ENCODE measurements at places on chromosomes 5 and 9.

GRCh38 chr5:131164191-131165118 is 601 bp downstream of the HINT1 start:
- peak; percentile 56 for DNase-seq

DNA sequence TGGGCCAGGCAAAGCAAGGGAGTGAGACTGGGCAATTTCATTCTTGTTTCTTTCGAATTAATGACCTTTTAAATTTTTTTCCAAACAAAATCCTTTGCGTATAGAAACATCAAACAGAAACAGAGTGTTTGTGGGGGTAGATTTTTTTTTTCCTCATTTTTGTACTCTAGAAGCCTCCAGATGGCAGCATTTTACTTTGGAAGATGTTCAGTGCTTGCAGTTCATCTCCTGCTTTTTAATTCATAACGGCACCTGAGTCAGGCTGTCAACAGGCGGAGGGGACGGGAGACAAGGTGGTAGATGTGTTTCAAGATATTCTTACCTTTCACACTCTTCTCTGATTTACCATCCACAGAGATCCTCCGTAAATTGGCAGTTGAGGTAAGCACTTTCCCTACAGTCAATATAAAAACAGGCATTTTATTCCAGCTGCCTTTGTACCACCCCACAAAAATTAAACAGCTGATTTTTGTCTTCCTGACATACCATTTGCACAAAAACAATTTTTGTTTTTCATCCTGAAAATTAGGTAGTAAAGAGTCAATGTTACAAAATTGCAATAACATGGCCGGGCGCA is 99.5 kb upstream of the FBXL17 start:
- DNase-seq, result no peak

GRCh38 chr5:626850-627249 is 14.7 kb downstream of the CEP72 start:
- no peak for DNase-seq

- no peak for DNase-seq
Observed at GRCh38 chr9:27861887-27862286, 288.6 kb upstream of the C9orf72 start.

DNA sequence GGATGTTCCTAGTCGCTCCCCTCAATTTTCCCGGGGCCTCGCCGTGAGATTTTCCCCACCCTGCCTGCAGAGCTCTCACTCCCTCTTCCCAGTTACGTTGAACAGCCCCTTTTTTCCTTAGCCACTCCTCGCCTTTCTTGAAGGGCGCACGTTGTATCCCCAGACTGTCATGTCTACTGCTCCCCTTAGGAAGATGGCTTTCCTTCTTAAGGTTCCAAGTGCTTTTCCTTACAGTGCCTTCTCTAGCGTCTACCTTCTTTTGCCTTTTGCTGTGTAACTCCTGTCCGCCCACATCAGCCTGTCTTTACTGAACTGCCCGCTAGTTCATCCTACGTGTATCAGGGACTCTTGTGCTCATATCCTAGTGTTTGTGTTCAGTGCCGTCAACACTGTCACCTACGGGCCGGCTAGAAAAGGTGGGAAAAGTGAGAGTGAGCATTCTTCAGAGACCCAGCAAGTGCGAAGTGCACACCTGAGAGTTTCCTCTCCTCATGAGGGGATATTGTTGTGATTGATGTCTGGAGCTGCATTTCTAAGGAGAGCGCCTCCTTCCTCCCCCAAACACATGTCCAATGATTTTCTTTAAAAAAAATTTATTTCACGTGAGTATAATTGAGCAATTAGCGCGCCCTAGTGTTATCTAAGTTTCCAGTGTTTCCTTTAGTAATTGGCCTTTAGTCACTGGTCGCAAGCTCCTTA is 764 bp downstream of the CAMLG start:
- no peak for DNase-seq

DNA sequence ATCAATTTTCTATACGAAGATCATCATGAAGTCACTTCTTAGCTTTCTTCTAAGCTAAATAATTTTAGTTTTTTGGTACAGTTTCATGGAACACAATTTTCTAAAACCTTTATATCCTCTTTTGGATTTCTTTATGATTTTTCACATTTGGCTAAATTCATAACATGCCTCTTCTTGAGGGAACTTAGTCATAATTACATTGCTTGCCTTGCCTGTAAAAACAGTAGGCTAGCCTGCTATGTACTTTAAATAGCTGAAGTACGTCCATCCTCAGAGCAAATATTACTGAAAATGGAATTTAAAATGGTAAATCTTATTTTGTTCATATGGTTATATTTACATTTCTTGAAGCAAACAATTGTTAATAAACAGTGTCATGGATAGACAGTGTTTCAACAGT is 225.0 kb downstream of the VPS13A start:
- DNase-seq, result no peak

DNA sequence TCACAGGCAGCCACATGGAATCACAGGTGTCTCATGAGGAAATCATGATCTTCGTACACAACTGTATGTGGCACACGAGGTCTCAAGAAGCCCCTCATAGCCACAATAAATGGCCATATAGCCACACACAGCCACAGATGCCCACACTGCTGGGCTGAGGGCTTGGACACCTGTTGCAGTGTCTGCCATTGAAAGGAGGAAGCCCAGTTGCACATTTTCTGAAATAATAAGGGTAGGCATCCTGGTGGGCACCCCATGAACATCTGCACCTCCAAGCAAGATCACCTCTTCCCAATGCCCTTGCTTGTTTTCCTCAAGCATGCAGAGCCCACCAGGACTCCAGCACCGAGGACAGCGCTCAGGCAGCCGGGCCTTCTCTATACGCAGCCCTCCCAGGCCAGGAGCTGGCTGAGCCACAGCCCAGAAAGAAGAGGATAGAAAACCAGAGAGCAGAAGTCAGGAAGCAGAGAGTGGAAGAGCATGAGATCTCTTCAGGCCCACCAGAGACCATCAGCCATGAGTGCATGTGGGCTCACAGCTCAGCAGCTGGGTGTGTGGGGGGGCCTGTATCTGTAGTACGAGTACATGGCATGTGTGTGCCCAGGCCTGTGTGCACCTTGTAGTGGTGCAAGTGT is 1.0 kb upstream of the ACSL6 start:
- no peak for DNase-seq

GRCh38 chr9:107431461-107431860 is 58.1 kb downstream of the KLF4 start:
- no peak for DNase-seq

DNA sequence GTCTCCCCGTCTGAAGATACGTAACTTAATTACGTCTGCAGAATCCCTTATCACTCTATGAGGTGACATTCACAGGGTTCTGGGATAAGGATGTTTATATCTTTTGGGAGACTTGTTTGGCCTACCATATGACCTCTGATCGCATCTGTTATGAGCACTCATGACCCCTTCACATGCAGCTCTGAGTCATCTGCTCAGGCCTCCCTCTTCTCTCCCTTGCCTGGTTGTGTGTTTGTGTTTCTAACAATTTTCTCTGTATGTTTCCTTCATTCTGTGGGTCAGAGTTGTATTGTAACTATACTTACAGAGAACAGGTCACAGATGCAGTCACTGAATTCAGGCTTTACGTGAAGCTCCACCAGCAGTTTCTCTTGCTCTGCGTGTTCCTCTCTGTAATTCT is 330.6 kb downstream of the TENT4A start:
- DNase-seq, result no peak

DNA sequence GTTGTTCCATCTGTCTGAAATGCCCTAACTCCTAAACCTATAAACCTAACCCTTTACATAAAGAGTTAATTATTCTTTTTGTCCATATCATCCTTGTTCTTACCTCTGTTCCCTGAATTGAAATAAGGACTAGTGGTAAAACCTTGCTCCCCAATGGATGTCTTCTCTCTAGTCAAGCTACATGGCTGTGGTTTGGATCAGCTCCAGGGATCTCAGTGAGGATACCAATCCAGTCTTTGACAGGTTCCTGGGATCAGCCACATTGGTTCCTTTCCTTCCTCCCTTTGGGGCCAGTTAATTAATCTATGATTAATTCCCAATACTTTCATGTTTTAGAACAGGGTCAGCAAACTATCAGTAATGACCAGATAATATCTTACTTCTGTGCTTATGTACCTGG is 151.6 kb downstream of the SIL1 start:
- DNase-seq, result no peak

DNA sequence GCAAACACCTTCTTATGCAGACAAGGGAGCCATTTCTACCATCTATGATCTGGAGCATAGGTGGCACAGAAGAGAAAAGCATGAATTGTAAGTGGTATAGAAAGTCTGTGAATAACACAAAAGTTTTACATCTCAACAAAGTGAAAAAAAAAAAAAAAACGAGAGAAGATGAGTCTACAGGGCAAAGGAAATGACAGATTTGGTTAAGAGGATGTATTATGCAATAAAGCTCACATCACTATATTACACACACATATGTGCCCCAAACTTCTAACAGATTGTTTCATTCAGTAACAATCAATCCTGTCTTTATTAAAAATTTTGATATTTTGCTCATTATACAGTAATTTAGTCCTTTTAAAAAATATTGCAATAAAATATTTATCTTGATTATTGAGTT is 49.8 kb downstream of the CERT1 start:
- no peak for DNase-seq

- no peak for DNase-seq
Observed at GRCh38 chr5:129342796-129343195, 117.3 kb upstream of the ADAMTS19 start.

DNA sequence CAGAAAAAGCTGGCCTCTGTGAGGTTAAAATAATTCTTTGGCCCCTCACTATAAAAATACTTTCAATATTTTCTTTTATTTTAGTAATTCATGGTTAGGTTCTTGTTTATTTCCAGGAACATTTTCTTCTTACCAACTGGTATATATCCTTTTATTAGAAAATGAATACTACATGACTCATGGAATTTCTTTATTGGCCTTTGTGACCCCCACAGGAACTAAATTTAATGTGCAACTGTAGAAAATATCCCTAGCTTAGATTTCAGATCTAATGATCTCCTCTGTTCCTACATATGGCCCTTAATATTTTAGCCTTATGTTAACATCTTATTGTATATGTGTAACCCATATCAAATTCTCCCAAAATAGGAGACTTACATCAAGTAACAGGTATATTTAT is 429.9 kb downstream of the NR2F1-AS1 start:
- no peak for DNase-seq

- no peak for DNase-seq
Observed at GRCh38 chr5:110611817-110612216, 114.7 kb downstream of the TMEM232 start.

- no peak for DNase-seq
Observed at GRCh38 chr5:170348137-170348633, 41.0 kb downstream of the KCNMB1 start.

DNA sequence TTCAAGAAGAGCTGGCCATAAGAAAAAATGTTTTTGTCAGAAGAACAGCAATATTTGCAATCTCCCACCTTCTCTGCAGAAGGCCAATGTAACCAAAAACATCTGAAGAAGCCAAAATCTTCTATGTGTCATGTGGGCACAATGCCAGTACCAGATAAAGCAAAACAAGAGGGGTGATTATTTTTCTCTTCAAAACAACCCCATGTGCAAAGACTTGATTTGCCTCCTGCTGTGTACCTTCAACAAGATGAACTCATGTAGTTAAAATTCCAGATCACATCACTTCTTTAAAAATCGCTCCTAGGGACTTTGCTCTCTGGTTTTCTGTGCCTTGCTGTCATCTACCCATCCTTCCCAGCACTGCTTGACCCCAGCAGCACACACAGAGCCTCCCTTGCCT is 134.0 kb upstream of the MAP3K1 start:
- DNase-seq, result no peak

DNA sequence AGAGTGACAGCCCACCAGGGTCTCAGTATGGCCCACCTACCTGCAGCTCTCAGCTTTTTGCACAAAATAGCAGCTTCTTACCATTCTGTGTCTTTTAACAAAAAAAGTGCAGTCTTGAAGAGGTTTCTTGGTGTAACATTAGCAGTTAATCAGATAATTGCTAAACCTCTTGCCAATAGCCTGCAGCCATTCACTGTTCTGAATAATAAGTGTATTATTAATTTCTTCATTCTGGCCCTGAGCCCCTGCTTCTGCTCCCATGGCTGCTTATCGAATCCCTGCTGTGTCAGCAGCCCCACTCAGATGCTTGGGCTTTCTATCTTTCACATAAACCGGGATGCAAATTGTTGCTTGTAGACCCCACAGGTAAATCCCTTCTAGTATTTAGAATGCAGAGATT is 485.9 kb downstream of the CAAP1 start:
- no peak for DNase-seq

DNA sequence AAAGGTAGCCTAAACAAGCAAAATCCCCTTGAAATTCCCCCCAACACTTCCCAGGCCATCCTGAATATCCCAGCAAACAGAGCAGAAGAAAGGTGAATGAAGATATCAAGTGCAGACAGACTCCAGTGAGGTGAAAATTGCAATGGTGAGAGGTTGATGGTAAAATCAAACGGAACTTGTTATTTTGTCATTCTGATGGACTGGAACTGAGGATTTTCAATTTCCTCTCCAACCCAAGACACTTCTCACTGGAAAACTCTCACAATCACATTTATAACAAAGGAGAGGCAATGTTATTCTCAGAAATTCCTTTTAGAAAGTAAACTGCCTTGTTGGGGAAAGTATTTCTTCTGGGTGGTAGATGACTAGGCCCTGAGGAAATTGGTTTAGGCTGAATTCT is 412.4 kb upstream of the C9orf72 start:
- DNase-seq, result no peak

GRCh38 chr9:8604201-8604600 is 804.6 kb upstream of the DMAC1 start:
- no peak for DNase-seq

DNA sequence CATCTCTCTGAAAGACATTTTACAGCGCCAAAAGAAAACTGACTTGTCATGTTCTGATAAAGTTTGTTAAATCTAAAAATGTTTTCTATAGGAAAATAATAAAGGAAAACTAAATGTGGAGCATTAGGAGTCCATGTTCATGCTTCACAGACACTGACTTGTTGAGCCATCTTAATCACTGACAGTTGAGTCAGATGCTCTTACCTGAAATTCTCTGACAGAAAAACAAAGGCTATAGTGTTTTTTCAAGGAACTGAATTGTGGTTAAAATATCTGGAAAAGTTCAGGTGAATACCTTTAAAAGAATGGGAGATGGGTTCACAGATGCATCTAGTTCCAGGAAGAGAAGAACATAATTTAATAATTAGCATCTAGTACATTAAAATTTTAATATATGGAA is 113.5 kb upstream of the SLC12A2 start:
- DNase-seq, result no peak

- DNase-seq, result peak; percentile 12
Observed at GRCh38 chr5:149860801-149861322, 83.7 kb downstream of the PDE6A start.

GRCh38 chr5:94125107-94125506 is 383.7 kb upstream of the POU5F2 start:
- no peak for DNase-seq

DNA sequence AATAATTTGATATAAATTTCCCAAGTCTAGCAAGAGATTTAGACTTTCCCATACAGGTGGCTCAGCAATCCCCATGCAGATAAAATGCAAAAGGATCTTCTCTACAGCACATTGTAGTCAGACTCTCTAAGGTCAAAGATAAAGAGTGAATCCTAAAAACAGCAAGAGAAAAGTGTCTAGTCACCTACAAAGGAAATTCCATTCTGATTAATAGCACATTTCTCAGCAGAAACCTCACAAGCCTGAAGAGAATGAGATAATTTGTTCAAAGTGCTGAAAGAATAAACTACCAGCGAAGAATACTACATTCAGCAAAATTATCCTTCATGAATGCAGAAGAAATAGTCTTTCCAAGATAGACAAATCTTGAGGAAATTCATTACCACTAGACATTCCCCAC is 493.3 kb downstream of the PRELID2 start:
- DNase-seq, result no peak

- no peak for DNase-seq
Observed at GRCh38 chr5:6261668-6262067, 116.7 kb downstream of the MED10 start.

- peak; percentile 48 for DNase-seq
Observed at GRCh38 chr5:180315762-180316212, 23.9 kb upstream of the MAPK9 start.
